ENCODE measurements at places on chromosomes 5 and 9.

DNA sequence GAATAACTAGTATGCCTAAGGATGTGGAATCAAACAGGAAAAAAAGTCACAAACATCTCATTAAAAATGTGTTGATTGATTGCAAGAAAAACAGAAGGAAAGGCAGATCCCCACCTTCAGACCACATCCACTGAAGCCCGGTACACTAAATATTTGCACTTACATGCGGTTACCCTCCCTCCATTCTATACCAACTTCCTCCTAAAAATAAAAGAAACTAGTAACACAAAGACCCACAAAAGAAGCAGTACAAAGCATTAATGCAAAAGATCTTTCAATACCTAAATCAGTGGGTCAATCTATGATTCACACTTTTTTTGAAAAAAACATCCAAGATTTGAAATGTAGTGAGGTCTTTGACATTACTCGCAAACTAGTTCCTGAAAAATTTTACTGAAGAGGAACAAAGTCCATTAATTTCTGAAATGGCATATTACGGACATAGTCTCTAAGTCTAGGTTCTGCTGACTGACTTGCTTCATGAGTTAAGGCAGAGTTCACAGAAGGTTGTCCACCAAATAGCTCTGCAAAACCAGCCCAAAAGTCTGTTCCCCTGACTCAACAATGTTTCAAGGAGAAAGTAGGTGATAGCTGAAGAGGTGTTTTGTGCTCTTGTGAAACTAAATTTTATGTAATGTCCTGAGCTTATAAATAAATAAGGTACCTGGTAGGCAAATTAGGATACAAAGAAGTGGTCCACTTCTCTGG lies 100.7 kb downstream of the PAM start:
- DNase-seq, result no peak

- no peak for DNase-seq
Observed at GRCh38 chr9:23557689-23558088, 268.4 kb downstream of the ELAVL2 start.

- DNase-seq, result no peak
Observed at GRCh38 chr5:68080282-68081050, 135.1 kb upstream of the PIK3R1 start.

DNA sequence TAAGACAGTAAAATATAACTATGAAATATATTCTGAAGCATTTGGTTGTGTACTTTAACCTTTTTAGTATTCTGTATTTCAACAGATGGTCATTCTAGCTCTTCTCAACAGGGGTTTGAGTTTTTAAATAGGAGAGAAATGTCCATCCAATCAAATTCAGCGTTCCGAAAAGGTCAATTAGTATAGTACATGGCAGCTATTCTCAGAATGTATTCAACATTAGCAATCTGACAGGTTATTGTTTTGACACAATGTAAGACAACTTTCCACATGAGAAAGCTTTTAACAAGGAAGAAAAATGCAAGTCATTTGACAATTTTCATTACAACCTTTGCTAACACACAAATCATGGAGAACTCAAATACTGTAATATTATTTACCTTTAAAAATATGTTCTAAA lies 996.3 kb upstream of the CDH10 start:
- DNase-seq, result no peak

GRCh38 chr5:113034182-113034773 lies 57.7 kb downstream of the DCP2 start:
- no peak for DNase-seq

- no peak for DNase-seq
Observed at GRCh38 chr9:124133727-124134126, 122.2 kb downstream of the LHX2 start.

DNA sequence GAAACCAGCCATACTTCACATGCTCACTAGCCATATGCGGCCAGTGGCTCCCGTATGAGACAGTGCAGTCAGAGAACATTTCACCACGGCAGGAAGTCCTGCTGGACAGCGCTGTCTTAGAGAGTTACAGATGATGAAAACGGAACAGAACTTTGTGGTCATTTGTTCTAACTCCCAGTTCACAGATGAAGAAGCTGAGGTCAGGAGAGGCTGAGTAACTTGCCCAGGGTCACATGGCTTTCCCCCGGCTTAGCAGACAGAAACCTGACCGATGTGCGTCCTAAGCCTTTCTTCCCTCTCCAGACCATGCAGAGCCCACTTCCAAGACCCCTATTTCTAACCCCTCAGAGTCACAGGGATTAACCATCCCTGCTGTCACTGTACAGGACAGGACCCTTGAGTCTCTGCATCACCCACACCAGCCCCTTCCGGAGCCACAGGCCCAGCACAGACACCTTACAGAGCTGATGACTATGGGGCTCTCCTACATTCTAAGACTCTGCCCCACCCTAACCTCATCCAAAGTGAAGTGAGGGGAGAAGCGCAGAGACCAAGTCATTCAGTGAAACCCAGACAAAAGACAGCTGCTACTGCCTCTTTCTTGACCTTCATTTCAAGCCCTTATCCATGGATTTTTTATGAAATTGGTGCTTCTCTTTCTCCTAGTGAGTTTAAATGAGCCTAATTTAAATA lies 86.9 kb downstream of the PTPN3 start:
- no peak for DNase-seq

- DNase-seq, result no peak
Observed at GRCh38 chr5:105397749-105398148, 1835.2 kb upstream of the NUDT12 start.

- no peak for DNase-seq
Observed at GRCh38 chr5:56761151-56761885, 54.0 kb upstream of the MAP3K1 start.

DNA sequence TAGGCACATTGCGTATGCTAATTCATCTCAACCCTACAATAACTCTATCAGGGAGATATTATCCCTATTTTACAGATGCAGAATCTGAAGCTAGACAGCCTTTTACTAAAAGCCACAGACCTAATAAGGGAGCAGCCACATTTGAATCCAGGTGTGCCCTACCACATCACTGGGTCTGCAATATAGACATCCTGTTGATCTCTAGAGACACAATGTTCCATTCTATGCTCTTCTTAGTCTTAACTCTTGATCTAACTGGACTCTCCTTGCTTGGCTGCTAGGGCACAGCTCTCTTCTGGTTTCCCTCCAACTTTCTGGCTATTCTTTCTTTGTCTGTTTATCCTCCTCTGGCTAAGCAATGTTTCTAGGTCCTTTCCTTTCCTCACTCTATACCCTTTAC lies 1.4 kb upstream of the SPATA6L start:
- no peak for DNase-seq

GRCh38 chr5:62306323-62306895 lies 403 bp downstream of the KIF2A start:
- peak; percentile 45 for DNase-seq

GRCh38 chr5:38673671-38674071 lies 117.2 kb upstream of the LIFR start:
- DNase-seq, result no peak
